ENCODE measurements at places on chromosomes 5 and 9. TPM values are rescaled to one million over a fixed set of nuclear protein-coding genes. Genes with fewer than 3 reads are reported as not detected.

SLC34A3 gene
- total RNA-seq, result not detected

GABRA1 gene
- total RNA-seq, result 7.9 TPM

DNA sequence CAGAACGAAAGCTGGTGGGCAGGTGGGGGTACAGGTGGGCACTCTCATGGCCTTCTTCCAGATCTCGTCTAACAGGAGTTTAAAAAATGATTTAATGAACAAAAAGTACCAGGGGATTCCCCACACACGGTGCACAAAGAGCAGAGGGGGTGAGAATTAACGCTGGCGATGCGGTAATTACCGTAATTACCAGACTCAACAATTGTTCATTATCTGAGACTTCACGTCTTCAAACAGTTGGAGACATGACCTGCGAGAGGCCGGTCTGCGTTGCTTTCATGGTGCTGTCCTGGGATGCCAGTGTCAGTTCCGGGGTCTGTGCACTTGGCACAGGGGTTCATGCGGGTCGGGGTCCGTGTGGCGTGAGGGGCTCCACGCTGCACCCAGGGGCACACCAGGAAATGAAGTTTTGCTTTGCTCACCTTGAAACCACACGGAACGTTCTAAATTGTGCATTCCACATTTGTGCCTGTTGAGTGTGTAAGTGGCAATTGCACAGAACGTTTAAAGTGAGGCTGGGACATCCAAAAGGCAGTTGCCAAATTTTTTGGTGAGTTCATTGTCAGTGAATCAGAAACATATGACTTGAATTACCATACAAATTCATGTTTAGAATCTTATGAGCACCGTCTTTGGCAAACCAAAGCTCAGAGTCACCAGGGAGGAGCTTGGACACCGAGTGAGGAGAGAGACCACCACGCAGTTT, 256.4 kb upstream of the IRX1 start:
- no peak for DNase-seq
- no peak overlapping the region for H3K4me3 ChIP-seq
- H3K36me3 ChIP-seq, result no peaks in the 10 kb centered on the region
- H3K4me1 ChIP-seq, result no peaks in the 10 kb centered on the region

SNCAIP gene
- total RNA-seq, result 2.2 TPM

COX7C gene
- 329 TPM for total RNA-seq

GRCh38 chr5:69300537-69301203, 31.9 kb downstream of the CCDC125 start:
- no peak overlapping the region for H3K27ac ChIP-seq
- no peaks in the 10 kb centered on the region for H3K27me3 ChIP-seq
- H3K4me1 ChIP-seq, result no peaks in the 10 kb centered on the region
- DNase-seq, result no peak
- no peaks in the 10 kb centered on the region for H3K36me3 ChIP-seq

DNA sequence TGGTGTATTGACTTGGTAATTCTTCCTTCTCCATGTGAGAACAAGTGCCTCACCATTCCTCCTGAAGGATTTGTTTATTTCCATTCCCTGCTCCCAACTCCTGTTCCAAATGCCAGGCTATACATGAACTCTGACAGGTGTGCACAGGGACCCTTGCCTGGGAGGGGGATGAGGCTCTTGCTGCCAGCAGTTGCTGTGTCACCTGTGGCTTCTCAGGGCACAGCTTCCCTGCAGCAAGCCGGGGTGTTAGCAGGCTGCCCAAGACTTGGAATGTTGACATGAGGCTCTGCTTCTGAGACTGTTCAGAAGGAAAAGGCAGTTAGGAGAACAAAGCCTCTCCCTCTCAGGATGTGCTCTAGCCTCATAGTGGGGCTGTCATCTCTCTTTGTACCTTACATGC, 131.3 kb downstream of the DOCK2 start:
- DNase-seq, result no peak
- H3K4me1 ChIP-seq, result no peaks in the 10 kb centered on the region
- no peaks in the 10 kb centered on the region for H3K27me3 ChIP-seq
- no peak overlapping the region for H3K4me3 ChIP-seq

DNA sequence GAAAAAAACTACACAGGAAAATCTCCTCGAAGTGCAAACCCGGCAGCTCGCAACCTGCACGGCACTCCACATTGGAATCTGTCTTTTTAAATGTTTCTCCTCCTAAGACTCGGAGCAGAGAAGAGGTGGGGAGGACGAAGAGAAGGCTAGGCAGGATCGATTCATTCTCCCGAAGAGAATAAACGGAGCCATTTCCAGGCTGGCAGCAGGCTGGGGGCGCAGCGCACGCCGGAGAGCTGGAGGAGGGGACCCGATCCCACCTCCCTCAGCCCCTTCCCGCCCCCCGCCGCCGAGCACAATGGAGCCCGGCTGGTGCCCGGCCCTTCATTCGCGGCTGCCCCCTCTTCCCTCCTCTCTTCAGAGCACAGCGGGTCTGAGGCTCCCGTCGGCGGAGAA, 628 bp downstream of the HOMER1 start:
- H3K4me3 ChIP-seq, result peak overlapping the region; percentile 74
- H3K36me3 ChIP-seq, result no peaks in the 10 kb centered on the region
- H3K27me3 ChIP-seq, result peaks cover 35% of the 10 kb centered on the region
- DNase-seq, result no peak
- peaks cover 15% of the 10 kb centered on the region for H3K4me1 ChIP-seq
- H3K27ac ChIP-seq, result peak overlapping the region; percentile 93
